Stimulated activated CD4-positive, alpha-beta T cell treated with anti-CD3 and anti-CD28 coated beads, Interleukin-15, amount 100 ng/mL, for 1 hour (primary cell): ENCODE measurements at places on chromosomes 3 and 15.

DNA sequence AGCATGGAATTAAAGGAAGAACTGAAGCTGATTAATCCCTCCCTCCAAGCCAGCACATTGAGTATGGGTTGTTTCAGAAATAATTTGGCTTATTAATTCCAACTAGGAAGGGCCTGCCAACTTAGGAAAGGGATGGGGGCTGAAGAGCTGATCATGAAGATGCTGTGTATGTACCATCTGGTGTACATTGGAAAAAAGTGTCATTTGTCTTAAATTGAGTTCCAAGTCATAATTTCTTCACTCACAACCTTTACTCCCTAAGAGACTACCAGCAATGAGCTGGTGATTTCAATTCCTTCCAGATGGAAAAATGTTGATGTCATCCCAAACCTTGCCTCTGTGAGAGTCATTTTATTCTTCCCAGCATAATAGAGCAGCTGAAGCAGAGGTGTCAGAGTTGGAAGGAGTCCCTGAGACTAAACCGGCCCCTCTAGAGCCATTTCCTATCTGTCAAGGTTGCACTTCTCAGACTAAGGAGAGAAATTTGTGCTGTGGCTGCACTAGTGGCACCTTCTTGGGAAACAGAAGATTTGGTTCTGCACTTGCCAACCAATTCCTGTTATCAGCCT lies 79.4 kb downstream of the GTPBP8 start:
- DNase-seq: no peak

- DNase-seq: no peak
Measured at GRCh38 chr3:50190936-50191660, at the start of gene GNAT1. GNAT1 (plus strand) TSS chr3:50191610; CDS start chr3:50191726, 116 bp downstream.

GRCh38 chr3:151276687-151277042 lies 1.7 kb downstream of the P2RY14 start:
- no peak for DNase-seq

GRCh38 chr15:33636958-33637357 lies 326.2 kb downstream of the RYR3 start:
- no peak for DNase-seq

DNA sequence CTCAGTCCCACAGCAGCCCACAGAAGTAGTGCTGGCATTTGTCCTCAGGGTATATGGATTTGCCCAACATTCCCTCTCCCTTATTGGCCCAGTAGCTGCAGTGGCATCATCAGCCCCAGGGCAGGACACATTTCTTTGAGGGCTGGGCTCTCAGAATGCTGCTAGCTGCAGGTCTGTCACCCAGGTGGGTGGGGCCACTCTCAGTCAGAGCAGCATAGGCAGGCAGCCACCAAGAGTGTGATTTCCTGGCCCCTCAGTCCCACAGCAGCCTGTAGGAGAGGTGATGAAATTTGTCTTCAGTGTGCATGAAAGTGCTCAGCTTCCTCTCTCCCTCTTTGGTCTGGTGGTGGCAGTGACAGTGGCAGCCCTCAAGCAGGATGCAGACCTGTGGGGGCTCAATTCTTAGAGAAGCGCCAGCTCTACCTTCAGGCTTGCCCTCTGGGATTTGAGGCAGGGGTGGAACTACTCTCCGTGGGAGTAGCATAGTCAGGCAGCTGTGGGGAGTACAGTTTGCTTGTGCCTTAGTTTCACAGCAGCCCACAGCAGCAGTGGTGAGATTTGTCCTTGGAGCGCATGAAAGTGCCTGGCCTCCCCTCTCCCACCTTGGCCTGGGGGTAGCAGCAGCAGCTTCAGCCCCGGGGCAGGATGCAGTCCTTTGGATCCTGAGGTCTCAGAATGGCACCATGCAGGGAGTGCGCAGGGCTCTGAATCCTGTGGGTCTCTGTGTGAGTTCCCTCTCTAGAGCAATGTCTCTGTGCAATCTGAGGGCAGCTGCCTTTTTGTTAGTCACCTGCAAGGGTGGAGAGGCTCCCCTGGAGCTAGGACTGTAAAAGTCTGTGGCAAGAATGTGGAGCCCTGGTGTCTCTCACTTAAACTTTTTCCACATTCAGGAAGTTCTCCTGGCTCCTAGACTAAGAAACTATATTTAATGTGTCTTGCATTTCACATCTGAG lies 1229.1 kb downstream of the ROBO2 start:
- DNase-seq: no peak

DNA sequence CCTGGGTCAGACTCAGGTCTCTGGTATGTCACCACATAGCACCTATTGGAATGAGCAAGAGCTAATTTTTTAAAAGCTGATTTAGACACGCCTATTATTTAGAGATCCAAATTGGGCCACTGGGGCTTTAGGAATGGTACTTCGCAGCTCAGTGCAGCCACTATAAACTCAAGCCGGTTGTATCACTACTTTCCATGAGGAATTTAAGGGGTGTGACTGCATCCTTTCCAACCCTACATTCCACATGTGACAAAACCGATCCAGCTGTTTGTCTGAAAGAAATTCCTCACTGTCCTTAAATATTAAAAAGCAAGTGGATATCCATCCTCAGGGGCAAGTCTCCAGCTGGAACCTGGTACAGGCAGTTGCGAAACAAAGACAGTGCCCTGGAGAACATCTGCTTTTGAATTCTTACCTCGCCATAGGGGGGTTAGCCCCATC lies 12.8 kb downstream of the VGLL3 start:
- no peak for DNase-seq

GRCh38 chr15:35308802-35309201 lies 223.7 kb upstream of the NANOGP8 start:
- no peak for DNase-seq

DNA sequence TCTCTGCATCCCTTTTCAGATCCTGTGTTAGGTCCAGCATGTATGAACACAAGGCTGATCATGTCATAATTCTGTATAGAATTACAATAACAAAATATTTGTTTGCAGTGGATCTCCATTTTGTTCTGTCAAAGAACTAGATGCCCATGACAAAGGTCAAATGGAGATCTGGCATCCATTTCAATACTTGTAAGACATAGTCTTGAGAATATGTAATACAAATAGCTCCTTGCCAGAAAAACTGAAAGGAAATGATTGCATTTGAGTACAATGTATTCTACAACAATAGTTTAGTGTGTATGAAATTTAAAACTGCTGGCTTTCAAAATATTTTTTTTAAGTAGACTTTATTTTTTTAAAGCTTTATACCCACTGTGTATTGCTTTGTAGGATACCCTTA lies 101.1 kb downstream of the CMSS1 start:
- no peak for DNase-seq

- DNase-seq: no peak
Measured at GRCh38 chr3:63355809-63356208, 77.7 kb downstream of the SYNPR start.

GRCh38 chr3:129005526-129006303 lies 4.6 kb downstream of the EFCC1 start:
- no peak for DNase-seq

DNA sequence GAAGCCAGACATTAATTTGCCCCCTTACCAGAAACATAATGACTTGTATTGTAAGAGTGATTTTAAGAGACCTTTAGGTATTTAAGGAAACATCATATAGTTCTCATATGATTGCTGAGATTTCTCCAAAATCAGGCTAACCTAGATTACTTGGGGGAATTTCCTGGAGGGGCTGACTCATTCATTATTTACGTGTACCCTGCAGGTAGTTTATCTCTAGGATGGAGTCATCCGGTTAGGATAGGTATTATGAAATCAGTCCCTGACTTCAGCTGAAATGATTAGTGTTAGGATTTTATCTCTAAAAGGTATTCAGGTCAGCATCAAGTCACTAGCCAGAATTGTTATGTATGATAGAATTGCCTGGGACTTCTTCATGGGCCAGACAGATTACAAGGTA lies 97.5 kb downstream of the TCF12 start:
- DNase-seq: no peak

DNA sequence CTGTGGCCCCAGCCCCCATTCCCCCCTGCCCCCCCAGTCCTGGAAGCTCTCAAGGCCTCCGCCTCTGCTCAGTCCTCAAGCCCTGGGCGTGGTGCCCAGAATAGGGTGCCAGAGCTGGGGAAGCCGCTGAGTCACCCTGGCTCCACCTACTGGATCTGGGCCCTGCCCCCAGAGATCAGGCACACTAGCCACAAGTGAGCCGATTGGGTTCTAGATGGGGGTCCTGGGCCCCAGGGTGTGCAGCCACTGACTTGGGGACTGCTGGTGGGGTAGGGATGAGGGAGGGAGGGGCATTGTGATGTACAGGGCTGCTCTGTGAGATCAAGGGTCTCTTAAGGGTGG lies 5.7 kb downstream of the EIF4G1 start:
- no peak for DNase-seq

- DNase-seq: no peak
Measured at GRCh38 chr3:146250449-146251382, at the start of gene PLSCR4. PLSCR4 (minus strand) TSS chr3:146251105; CDS start chr3:146222071, 29,034 bp downstream.

DNA sequence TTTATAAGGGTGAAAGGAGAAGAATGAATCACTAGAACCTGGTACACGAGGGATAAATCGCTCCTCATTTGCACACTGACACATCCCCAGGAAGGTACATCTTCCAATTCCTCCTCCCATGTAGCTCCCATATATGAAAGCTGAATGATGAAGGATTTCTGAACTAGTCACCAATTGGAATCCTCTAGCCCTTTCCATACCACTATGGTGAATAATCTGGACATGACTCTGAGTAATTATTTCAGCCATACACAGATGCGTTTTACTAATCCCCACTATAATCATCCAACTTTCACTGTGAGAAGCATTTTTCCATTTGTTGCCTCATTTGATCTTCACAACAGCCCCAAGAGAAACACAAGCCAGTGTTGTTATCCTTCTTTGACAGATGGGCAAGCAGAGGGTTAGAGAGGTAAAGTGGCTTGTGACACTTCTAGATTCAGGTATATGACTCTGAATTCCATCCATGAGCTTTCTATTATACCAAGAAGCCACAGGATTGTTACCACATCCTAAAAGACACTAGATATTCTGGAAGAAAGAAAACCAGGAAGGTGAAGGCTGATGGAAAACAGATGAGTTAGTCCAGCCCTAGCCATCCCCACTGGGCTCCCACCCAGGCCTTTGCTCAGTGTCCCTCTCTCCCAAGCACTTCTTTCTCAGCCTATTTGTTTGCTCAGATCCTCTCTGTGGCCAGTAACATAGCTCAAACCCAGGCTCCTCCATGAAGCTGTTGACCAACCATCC lies 22.2 kb upstream of the BCL6 start:
- DNase-seq: no peak

DNA sequence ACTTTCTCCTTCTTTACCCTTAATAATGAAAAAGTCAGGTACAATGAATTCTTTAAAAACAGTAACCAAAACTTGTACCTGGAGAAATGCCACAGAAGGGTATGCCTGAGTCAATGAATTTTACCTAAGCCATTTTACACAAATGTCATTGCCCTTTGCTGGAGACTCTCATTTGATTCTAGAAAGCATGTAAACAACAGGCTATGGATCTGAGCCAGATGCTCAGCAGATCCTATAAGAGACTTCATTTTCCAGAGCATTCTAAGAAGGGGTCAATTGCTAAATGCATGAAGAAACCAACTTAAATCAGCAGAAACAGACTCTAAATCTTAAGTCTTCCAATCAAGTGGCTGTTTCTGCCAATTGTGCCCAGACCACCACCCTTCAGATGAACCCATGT lies 83.8 kb upstream of the GALNT15 start:
- DNase-seq: no peak

DNA sequence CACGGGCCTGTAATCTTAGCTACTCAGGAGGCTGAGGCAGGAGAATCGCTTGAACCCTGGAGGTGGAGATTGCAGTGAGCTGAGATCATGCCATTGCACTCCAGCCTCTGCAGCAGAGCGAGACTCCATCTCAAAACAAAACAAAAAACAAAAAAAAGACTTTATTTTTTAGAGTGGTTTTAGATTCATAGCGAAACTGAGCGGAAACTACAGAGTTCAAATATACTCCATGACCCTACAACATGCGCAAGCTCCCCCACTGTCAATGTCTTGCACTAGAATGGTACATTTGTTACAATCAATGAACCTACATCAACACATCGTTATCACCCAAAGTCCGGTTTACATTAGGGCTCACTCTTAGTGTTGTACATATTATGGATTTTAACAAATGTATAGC lies 2.2 kb upstream of the CRTAP start:
- DNase-seq: no peak

DNA sequence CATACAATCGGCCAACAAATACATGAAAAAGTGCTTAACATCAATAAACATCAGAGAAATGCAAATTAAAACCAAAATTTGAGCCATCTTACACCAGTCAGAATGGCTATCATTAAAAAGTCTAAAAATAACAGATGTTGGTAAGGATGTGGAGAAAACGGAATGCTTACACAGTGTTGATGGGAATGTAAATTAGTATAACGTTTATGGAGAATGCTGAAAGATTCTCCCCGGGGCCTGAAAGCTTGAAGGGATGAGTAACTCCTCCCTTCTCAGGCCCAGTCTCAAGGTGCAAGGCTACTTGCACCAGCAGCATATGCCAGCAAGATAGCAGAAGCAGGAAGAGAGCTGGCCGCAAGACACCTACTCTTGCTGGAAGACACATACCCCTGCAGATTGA lies 123.7 kb upstream of the NLGN1 start:
- DNase-seq: no peak

- no peak for DNase-seq
Measured at GRCh38 chr3:166110102-166110501, 272.9 kb upstream of the BCHE start.

GRCh38 chr15:86645925-86646500 lies 566.3 kb downstream of the AGBL1 start:
- DNase-seq: no peak

GRCh38 chr3:37040231-37040630 lies 46.9 kb downstream of the MLH1 start:
- no peak for DNase-seq

GRCh38 chr3:108118038-108118768 lies 27.4 kb upstream of the CD47 start:
- no peak for DNase-seq

DNA sequence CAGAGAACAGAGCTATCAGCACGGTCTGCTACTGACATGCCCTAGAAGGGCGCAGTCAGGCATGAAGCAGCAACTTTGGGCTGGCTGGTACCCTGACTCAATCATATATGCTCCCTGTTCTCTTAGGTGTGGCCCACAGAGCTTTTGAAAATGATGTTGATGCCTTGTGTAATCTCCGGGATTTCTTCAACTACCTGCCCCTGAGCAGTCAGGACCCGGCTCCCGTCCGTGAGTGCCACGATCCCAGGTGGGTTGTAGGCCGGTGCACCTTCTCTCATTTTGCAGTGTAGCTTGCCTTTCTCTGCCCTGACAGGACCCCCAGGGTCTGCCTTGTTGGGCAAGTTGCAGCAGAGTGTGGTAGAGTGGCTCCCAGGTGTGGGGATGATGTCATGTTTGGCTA lies 47.7 kb downstream of the PCCB start:
- no peak for DNase-seq

GRCh38 chr3:61665987-61666386 lies 104.6 kb downstream of the PTPRG start:
- DNase-seq: no peak

GRCh38 chr3:77869423-77869822 lies 829.5 kb downstream of the ROBO2 start:
- DNase-seq: no peak

- no peak for DNase-seq
Measured at GRCh38 chr15:27847775-27848710, 251.1 kb downstream of the OCA2 start.
